NCI-H1694 (cell line): ENCODE measurements at places on chromosomes 2 and 18.

DNA sequence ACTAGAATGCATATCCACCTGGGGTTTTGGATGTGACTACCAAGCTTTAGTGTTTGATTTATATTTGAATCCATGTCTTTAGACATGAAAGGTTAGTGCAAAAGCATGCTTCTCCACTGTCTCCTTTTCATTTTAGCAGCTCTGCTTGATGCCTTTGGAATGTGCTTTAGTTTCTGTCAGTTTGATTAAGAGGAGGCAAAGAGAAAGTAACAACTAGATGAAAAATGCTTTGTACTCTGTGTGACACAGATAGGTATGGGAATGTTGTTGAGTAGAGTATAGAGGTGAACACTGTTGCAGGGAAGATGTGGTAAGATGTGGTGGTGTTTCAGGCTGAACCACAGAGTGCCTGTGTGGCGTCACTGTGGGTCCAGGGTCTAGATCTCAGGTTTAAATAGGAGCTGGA is 19.8 kb downstream of the PIK3C3 start:
- no peak for DNase-seq

DNA sequence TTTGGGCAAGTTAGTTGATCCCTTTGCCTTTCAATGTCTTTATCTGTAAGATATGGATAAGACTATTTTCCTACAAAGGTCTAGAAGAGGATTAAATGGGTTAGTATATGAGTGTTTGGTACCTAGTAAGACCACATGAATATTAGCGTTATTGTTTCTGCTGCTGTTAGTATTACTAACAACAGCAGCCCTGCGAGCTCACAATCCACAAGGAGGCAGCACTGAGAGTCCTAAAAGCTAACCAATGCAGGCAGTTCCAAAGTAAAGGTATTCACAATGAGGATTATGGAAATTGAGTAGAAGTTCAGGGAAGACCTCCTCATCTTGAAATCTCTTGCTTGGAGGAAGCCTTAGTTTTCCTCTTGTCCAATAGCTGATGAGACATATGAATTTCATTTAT is 248.9 kb downstream of the TDRD15 start:
- peak; percentile 36 for DNase-seq

DNA sequence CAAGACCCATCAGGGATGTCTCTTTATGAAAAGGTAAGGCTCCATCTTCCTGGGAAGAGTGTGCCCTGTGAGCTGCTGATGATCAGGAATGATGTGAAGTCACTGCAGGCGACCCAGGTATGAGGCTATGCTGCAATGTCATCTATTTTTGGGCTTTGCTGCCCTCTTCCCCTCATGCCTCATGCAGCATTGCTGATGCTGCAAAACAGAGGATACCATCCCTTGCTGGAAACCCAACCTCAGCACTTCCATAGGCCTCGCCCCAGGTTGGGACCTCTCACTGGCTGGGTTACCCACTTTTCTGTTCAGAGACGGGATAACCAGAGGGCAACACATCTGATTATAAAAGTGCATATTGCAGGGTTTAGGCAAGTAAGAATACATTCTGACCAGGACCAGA is 255.8 kb downstream of the L3MBTL4 start:
- no peak for DNase-seq

DNA sequence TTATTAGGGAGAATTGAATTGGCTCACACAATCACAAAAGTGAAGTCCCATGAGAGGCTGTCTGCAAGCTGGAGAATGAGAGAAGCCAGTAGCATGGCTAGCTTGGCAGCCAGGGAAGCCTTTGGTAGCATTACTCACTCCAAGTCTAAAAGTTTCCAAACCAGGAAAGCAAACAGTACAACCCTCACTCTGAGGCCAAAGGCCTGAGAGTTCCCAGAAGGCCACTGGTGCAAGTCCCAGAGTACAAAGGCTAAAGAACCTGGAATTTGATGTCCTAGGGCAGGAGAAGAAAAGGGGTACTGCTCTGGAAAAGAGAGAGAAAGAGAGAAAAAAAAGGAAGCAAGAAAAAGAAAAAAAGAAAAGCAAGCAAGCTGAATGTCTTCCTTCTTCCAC is 318.2 kb downstream of the RND3 start:
- no peak for DNase-seq

GRCh38 chr2:213065583-213066442 is 85.6 kb downstream of the IKZF2 start:
- peak; percentile 4 for DNase-seq

GRCh38 chr2:199309973-199310372 is 147.8 kb downstream of the SATB2 start:
- peak; percentile 94 for DNase-seq

DNA sequence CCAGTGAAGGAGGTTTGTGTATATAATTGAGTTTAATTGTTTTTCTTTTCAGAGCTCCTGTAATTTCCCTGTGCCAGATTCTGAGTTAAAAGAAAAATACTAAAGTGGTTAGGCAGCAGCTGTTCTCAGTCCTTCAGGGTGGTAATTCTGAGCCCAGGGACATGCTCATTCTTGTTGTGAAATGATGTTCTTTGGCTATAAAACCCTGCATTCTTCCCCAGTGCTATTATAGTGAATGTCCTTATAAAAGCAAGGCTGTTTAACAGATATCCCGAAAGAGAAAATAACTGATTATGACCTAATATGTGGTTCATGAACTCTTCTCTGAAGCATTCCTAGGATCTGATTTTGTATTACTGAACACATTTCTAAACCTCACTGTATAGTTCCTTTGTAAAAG is 34.0 kb downstream of the ADAM23 start:
- DNase-seq = peak; percentile 68

DNA sequence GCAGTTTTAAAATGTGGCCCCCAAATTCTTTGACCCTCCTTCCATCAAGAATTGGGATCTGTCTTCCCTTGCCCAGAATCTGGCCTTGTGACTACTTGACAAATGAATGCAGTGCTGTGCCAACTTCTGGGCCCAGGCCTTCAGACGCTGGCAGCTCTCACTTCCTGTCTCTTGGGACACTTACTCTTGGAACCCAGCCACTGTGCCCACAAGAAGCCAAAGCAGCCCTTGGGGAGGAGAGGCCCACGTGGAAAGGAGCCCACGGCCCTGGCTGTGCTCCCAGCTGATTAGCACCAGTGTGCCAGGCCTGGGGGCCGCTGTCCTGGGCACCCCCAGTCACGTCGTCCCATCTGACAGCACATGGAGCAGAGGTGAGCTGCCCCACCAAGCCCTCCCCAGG is 56.6 kb downstream of the RPL37A start:
- peak; percentile 54 for DNase-seq

- DNase-seq = no peak
Observed at GRCh38 chr2:201403880-201404279, 46.7 kb upstream of the FLACC1 start.

- DNase-seq = no peak
Observed at GRCh38 chr2:222525811-222526210, 101.5 kb downstream of the SGPP2 start.

DNA sequence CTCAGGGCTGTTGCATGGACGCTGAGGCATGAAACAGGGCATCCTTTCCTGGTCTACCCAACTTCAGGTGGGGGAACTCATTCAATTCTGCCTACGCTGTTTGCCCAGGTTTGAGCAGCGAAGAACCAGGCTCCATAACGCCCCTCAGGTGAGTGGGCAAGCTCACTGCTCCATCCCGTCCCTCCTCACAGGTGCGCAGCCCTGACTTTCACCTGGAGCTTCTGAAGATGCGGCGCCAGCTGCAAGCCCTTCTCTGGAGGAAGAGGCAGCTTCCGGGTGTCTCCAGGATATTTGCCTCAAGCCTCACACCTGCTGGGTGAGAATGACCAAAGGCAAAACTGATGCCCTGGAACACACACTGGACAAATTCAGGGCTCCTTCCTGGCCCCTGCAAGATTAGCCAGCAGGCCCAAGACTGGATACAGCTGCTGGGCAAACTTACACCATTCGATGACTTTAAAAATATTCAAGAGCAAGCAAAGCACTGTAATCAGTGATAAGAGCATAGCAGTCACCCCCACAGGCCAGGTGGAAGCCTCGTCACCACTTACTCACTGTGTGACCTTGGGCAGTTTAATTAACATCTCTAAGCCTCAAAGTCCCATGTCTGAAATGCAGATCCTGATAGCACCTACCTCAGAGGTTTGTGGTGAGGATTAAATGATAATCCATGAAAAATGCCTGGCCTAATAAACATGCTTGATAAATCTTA is 97.7 kb downstream of the GYPC start:
- no peak for DNase-seq

GRCh38 chr2:158783923-158784322 is 11.2 kb upstream of the DAPL1 start:
- no peak for DNase-seq

- DNase-seq = peak; percentile 79
Observed at GRCh38 chr2:23381084-23381483, 3.9 kb upstream of the KLHL29 start.

GRCh38 chr2:205934443-205934842 is 151.5 kb downstream of the INO80D start:
- DNase-seq = no peak

- peak; percentile 31 for DNase-seq
Observed at GRCh38 chr2:218079943-218080913, 11.2 kb downstream of the RUFY4 start.

- no peak for DNase-seq
Observed at GRCh38 chr2:138897274-138897673, 117.1 kb upstream of the NXPH2 start.

- no peak for DNase-seq
Observed at GRCh38 chr2:231612109-231612455, 19.4 kb downstream of the TEX44 start.

DNA sequence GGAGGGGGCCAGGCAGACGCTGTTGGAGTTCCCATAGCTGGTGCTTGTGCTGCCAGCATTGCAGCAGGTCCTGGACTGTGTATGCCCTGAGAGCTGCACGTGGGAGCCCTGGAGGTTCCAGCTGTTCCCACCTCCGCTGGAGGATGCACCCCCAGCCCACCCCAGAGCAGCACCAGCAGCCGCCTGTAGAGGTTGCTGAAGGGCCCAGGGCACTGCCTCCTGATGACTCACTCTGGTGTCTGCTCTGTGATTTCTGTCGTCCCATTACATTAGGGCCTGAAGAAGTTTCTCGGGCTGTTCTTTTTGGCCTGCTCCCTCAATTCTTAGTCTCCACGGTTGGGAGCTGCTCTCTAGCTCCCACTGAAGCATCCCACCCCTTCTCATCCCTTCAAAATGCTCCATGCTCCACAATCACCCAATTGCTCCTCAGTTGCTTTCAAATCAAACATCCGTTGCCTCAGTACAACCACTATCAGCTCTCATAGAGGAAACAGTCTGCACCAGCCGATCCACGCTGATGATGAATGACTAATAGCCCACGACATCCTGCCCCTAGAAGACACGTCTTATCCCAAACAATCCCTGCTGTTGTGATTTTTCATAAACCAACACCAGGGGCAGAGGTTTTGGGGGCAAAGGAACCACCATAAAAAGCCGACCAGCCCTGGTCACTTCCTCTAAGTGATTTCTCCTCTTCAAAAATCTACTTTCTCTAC is 65.2 kb upstream of the RNF152 start:
- no peak for DNase-seq

DNA sequence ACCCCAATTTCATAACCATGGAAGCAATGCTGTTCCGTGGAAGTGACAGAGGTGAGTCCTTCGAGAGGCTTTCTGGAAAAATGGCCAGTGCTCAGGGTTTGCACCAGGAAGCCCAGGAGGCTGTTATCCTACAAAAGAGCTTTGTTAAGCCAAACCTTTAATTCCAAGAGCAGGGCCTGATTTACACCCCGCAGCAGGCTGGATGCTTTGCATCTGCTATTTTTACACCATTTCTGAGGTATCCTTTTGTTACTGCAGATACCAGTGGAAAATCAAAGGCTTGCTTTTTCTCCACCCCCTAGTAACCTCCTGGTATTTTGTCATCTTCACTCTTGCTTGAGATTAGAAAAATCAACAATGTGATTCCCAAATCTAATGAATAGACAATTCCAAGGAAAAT is 380.6 kb downstream of the SOX11 start:
- peak; percentile 55 for DNase-seq

DNA sequence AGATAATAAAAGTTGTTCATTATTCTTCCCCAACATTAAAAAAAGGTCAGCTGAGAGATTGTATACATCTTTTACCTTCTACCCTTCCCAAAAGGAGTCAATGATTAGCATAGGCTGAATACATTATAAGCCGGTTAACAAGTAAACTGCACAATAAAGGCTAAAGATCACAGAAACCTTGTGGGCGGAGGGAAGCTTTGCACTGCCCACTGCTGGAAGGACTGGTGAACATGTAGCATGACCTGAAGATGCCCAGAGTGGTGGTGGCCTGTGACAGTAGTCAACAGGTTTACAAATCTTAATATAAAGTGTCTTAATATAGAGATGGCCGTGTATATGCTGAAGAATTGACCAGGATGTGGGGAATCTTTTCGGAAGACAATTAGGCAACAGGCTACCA is 35.6 kb downstream of the ARL5A start:
- DNase-seq = no peak

GRCh38 chr2:42086500-42086953 is 38.7 kb downstream of the PKDCC start:
- peak; percentile 75 for DNase-seq

DNA sequence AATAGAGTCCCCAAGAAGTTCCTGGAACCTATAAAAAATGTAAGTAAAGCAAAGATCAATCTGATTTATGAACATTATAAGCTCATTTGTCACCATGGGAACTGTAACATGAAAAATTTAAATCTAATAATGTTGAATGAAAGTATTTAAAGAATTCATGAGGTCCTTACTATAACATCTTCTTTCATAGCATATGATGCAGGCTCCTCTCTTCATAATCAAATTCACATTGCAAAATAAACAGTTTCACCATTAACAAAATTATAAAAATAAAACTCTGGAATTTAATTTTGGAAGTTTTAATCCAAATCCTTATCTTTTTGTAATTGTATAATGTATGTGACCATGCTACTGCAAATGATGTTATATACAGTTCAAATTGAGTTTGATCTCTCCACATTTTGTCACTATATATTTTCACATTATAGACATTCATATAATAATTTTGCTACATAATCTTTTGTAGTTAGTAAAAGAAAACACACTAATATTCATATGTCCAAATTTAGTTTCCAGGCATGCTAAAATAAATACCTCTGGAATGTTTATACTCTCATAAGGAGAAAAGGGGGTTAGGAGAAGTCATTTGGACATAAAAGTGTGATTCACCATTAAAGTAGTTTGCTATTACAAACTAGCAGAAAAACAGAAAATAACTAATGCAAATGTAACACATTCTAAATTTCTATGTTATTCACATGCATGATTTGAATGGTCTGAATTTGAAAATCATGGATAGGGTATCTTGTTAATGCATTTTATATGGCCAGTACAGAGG is 954.1 kb downstream of the DSC3 start:
- DNase-seq = no peak

GRCh38 chr2:45084361-45085020 is 75.2 kb upstream of the SIX2 start:
- no peak for DNase-seq

- no peak for DNase-seq
Observed at GRCh38 chr2:210626849-210627248, 70.5 kb downstream of the CPS1 start.

DNA sequence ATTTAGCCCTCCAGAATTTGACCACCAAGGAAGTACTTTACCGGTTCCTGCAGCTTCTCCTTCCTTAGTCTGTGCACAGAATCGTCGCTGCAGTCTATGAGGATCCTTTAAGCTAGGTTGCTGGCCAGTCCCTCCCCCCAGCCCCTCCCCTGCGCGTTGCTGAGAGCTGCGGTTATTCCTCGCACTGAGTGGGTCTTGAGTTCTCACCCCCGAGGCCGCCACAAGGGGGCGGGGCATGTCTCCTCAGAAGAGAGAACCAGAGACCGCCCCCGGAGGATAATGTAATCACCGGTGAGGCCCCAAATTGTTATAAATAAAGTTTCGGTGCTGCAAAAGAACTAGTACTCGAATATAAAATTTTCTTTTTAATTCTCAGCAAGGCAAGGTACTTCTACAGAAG is 1184.9 kb upstream of the CDH2 start:
- DNase-seq = no peak

- peak; percentile 89 for DNase-seq
Observed at GRCh38 chr2:7014174-7014640, 97.0 kb downstream of the RNF144A start.
